ENCODE measurements at places on chromosomes 11 and 22.

GRCh38 chr22:17085277-17086181, 729 bp downstream of the IL17RA start:
- DNase-seq = no peak

DNA sequence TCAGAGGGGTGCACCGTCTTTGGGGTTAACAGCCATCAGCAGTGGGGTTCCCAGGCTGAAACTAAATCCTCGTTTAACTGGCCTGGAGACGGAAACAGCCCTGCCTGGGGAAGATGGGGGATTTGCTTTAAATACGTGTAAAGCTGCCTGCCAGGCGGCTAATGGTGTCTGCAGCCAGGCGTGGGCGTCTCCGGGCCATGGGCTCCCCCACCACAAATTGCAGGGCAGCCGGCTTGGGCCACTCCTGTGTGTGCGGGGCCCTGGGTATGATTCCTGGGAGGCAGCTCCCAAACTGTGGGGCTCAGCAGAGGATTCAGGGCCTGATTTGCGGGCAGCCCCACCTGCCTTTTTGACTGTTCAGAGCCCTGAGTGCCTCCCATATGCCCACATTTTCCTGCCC, 110.5 kb downstream of the KCNQ1 start:
- no peak for DNase-seq

DNA sequence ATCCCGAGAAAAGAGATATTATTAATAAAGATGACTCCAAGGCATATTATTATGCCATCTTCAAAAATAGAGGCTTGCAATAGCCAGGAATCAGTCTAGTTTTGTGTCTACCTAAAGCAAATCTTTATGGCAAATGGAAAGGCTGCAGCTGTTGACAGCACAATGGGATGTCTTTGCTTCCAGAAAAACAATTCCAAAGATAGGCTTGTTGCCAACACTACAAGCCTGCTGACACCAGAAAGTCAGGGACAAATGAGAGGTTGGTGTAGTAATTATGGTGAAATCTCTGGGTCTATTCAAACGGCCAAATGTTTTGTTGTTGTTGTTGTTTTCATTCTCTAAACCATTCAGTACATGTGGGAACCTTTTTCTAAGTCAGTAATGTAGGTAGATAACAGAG, 101.8 kb downstream of the LUZP2 start:
- DNase-seq = no peak

DNA sequence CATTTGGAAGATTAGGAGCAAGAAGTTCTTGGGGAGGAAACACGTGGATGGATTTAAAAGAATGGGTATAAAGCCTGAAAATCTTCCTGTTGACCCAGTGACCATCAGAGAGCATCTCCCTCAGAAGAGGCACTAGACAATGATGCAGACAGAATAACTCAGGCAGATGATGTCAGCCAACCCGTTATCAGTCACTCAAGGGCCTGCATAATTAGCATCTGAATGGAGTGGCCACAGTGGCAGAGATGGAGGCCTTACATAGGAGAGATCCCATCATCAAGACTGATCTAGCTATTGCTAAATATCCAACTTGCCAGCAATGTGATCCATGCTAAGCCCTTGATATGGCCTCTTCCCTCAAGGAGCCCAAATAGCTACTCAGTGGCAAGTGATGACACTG, 70.7 kb upstream of the CD82 start:
- DNase-seq = no peak

- DNase-seq = no peak
Observed at GRCh38 chr11:35946766-35947165, 2.9 kb downstream of the LDLRAD3 start.

- DNase-seq = no peak
Observed at GRCh38 chr22:40714499-40715337, 35.4 kb downstream of the MCHR1 start.

- no peak for DNase-seq
Observed at GRCh38 chr11:31651822-31652221, 142.3 kb downstream of the ELP4 start.

DNA sequence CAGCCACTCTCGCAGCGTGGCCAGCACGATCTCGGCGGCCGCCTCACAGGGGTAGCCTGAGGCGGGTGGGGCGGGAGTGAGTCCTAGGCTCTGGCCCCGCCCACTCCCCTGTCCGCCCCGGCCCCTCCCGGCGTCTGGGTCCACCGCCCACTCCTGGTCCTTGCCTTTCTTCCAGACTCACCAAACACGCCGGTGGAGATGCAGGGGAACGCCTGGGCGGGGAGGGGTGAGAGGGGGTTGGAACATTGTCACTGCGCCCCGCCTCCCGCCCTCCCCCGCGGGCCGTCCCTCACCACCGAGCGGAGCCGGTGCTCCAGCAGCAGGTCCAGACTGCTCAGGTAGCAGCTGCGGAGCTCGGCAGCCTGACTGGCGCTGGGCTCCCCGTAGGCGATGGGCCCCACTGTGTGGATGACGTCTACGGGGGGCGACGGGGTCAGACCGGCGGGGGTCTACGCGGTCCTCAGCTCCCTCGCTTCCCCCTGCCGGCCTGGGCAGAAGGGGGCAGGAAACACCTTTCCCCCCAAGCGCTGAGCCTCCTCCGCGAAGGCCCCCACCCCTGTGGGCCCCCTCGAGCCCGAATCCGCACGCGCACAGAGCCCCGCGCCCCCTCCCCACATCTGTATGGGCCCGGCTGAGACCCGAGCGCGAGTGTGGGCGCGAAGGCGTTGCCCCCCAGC, 13.2 kb downstream of the OTUB1 start:
- DNase-seq = peak; percentile 71

DNA sequence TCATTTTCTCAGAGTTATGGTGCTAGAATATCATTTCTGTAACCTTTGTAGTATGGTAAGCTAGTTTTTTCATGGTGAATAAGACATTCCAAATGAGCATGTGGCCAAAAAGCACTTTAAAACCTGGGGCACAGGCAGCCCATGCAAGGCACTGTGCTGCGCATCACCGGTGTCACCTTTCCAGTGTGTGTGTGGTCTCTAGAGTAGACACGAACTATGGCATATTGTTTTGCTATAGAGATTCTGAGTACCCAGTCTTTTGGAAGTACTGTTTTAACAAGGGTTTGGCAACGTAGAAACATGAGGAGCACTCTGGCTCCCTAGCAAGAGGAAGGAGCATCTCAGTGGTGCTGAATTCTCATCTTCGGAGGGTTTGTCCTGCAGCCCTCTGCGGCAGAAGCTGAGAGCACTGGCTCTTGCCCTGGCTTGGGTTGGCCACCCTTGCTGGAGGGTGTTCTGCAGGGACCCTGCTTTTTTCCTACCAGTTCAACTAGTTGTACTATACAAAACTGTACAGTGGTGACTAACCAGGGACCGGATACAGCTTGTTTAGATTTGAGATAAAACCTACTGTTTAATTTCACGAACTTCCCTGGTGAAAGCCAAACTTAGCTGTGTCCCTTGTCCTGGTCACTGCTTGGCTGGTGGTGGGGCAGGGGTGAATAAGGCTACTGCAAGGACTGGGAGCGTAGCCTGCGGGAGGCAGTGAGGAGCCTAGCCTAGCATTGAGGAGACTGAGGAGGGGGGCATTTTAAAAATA, 135.7 kb downstream of the ATXN10 start:
- DNase-seq = no peak

DNA sequence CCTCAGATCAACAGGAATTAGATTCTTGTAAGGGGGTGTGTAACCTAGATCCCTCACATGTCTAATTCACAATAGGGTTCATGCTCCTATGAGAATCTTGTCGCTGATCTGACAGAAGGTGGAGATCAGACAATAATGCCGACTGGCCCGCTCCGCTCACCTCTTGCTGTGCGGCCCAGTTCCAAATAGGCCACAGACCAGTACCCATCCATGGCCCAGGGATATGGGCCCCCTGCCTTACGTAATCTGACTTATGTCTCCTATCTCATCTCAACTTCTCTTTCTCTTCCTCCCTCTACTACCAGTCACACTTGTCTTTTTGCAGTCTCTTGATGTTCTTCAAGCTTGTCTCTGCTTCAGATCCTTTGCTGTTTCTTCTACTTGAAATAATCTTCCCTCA, 70.0 kb downstream of the CWF19L2 start:
- no peak for DNase-seq

- DNase-seq = no peak
Observed at GRCh38 chr11:57792060-57792541, 30.5 kb downstream of the CTNND1 start.

- peak; percentile 44 for DNase-seq
Observed at GRCh38 chr11:87352759-87353707, 315.3 kb downstream of the TMEM135 start.

- no peak for DNase-seq
Observed at GRCh38 chr11:126992065-126992803, 8.3 kb downstream of the KIRREL3 start.

DNA sequence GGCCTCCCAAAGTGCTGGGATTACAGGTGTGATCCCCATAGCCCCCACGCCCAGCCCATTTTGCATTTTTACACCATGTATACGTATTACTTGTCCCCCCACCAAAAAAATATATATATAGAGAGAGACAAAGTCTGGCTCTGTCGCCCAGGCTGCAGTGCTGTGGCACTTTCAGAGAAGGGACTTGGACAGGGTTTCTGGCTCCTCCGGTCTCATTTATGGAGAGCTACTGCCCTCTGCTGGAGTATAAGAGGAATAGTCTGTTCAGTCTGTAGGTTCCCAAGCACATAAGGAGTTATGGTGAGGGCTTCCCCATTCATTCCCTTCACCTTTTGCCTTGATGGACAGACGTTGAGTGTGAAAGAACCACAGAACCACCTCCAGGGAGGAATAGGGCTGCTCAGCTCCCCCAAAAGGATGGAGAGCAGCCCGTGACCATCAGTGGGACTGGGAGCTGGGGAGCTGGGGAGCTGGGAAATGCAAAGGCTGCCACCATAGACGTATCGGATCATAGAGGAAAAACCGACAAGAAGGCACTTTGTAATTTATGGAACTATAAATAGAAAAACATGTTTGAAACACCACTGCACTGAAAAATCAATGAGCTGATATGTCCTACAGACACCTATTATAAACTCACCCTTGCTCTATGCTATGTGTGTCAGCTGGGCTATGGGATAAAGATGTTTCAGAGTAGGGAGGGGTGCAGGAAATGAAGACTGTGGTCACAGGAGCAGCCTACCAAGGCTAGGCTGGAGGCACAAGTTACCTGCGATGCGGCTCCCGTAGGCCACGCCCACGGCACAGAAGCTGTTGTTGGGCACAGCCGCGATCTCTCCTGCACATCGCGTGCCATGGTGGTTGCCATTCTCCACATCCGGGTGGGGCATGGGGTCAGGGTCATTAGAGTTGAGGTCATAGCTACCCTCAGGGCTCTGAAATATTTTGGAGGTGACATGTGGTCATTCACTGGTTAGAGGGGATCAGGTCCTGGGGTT, 5.2 kb downstream of the PCSK7 start:
- peak; percentile 35 for DNase-seq

DNA sequence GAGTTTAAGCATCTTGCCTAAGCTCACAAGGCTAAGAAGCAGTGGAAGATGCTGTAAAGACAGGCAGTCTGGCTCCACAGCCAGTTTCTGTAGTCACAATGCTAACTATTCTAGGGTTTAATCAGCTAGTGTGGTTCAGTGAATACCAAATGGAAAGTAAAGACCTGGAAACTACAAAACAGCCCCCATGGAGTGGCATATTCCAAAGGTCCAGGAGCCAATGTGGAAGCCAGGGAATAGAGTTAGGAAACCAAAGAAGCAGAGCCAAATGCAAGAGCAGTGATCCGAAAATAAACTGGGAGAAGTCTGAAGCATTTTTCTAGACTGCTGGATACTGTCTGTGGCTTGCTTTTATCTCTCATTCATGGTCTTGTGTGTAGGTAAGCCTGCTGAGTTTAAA, 731.2 kb upstream of the ANO5 start:
- no peak for DNase-seq

DNA sequence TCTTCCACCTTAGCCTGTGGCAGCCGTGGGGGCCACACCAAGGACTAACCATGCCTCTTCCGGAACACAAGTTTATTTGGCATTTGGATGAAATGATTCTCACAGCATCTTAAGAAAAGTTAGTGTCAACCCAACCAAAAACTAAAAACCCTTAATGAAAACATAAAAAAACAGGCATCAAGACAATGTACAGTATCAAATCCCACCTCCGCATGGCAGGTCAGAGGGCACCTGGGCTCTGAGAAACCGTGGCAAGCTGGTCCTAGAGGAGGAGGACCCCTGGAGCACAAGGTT, 86.0 kb downstream of the DGCR2 start:
- DNase-seq = no peak

GRCh38 chr11:105110688-105111030, 28.9 kb downstream of the CARD18 start:
- no peak for DNase-seq

- DNase-seq = no peak
Observed at GRCh38 chr11:118609380-118610224, 2.2 kb downstream of the PHLDB1 start.

GRCh38 chr11:62267576-62267975, 2.4 kb upstream of the SCGB2A2 start:
- no peak for DNase-seq

GRCh38 chr22:36106910-36107309, 53.6 kb downstream of the APOL3 start:
- DNase-seq = no peak

DNA sequence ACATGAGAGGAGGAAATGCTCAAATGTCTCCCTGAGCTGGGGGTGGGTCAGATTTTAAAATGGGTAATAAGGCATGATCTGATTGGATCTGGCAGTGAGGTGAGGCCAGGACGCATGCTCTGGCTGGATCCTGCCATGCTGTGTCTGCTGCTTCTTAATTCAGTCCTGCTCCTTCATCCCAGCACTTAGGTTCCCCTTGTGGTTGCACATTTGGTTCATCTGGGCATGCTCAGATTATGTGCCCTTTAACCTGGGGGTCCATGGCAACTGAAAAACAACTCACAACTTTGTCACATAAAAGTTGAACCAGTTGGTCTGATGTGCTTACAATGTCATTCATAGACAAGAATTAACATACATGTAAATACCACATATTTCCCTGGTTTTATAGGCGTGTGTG, 67.9 kb downstream of the PIWIL4 start:
- no peak for DNase-seq

DNA sequence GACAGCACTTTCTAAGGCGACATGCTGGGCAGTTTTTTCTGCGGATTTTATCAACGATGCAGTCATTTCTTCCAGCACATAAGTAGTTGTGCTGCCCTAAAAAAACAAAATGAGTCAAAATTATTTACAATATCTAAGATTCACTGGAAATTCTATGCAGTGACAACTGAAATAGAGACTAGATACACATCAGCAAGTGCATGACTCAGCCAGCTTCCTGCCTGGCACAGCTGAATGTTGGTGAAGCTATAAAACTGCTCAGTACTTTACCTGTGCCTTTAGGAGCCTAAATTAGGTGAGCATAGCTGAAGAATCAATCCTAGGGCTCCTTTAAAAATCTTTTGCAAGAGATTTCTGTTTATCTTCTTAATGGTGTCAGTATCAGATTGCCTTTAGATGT, 37.8 kb downstream of the PGR start:
- no peak for DNase-seq

DNA sequence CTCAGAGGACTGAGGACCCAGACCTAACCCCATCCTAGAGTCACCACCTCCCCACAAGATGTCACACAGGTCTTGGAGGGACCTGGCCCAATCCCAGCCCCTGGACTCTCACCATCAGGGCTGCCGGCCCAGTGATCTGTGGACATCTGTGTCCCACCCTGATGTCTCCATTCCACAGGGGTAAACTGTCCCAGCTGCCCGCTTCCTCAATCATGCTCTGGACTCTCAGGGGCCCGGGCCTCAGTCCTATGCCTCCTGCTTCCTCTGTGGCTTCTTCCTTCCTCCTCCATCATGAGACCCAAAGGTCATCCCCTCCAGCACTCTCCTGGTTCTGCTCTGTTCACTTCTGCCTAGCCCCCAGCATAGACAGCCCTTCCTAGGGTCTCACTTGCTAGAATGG, 32.2 kb downstream of the ARAP1 start:
- DNase-seq = no peak

Data from keratinocyte (primary cell).